ENCODE measurements at places on chromosomes 1 and 21.

DNA sequence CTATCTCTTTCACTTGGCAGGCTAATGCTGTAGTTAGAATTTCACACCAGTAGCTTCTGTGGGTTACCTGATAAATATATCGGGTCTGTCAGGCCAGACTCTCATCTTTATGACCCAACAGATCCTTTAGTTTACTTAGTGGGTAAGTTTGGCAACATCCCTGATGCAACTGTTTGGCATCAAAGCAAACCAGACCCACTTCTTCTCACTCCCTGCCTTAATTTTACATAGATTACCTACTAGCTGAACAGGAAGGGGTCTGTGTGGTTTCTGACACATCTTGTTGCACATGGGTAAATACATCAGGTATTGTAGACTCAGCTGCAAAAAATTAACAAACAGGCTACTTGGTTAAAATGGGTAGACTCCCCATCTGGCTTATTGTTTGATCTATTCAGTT is 3.2 kb upstream of the GUK1 start:
- DNase-seq, result no peak

- no peak for DNase-seq
These were observed 2.6 kb downstream of the TAS1R3 start for GRCh38 chr1:1333551-1334241.

DNA sequence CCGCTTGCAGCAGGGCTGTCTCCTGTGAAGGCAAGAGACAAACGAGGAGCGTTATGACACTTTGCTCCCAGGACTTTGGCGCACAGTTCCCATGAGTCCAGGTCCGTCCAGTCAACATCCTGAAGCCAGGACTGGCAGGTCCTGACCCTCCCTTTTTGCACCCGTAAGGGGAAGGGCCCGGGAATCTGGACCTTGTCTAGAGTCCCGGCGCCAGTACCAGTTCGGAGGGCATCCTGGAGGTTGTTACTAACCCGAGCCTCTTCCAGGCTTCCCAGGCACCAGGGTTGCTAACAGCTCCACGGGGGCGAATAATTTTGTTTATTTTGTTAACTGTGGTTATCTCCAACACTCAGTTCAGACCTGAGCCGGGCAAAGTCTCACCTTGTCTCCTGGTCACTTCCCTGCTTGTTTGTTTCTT is 682 bp upstream of the RWDD3 start:
- no peak for DNase-seq

DNA sequence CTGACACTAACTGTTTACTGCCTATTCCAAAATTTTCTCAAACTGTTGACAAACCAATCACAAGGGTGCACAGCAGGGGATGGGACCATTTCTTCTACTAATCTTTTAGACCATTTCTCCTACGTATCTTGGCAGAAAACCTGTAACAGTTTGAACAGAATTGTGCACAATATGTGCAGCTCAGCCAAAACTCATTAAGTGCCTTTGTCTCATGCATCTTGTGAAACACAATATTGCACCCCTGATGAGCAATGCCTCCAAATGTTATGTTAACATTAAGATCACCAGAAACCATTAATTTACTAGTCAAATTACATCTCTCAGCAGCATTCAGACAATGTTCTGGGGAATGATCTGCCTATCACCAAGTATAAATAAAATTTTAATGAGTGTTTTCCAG is 247.5 kb downstream of the NRIP1 start:
- DNase-seq, result no peak

GRCh38 chr1:225700164-225700821 is 47.4 kb upstream of the ENAH start:
- peak; percentile 100 for DNase-seq

DNA sequence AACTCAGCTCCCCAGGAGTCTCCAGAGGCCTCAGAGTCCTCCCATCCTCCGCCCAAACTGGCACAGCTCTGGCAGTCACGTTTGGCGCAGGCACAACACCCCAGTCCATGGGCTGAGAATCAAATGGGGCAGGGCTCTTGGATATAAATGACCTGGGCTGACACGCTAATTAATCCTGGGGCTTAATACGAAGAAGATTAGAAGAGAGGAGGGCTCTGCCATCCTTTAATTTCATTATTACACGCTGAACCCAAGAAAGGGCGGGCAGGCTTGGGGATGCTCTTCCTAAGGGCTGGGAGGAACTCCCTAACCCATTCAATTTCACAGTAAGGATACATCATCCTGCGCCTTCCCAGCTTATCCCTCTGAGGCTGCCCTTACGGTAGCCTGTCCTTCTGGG is 2.4 kb downstream of the GRIK3 start:
- DNase-seq, result no peak

- no peak for DNase-seq
These were observed 30.5 kb upstream of the ACOT11 start for GRCh38 chr1:54517496-54517895.

GRCh38 chr21:25625036-25625435 is 14.0 kb upstream of the JAM2 start:
- no peak for DNase-seq

DNA sequence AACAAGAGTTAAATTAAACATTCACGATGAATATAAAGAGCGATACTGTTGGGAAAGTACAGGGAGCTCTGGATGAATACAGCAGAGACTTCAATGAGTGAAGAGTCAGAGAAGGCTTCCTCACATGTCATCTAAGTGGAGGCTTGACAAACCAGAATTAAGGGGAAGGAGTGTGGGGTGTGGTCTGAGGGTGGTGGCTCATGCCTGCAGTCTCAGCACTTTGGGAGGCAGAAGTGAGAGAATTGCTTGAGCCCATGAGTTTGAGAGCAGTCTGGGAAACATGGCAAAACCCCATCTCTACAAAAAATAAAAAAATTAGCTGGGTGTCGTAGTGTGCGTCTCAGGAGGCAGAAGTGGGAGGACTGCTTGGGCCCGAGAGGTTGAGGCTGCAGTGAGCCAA is 8.7 kb downstream of the SDHB start:
- no peak for DNase-seq

GRCh38 chr1:18536915-18537314 is 56.2 kb downstream of the KLHDC7A start:
- DNase-seq, result no peak

DNA sequence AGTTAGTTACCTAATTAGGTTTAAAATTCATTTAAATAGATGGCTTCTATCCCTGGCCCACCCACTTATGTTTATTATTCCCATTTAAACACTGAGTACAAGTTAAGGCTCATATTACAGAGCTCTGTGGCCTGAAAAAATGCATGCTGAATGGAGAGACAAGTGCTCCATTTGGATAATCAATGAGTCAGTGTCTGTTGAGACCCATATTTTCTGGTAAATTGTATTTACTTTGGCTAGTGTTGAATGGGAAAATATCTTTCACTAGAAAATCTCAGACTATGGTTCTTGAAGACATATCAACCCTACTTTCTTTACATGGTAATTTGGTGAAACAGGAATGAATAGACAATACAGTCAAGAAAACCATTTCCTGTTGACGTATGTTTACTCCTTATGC is 356.0 kb downstream of the S1PR1 start:
- no peak for DNase-seq

GRCh38 chr1:46535063-46535462 is 16.4 kb downstream of the KNCN start:
- DNase-seq, result peak; percentile 23

DNA sequence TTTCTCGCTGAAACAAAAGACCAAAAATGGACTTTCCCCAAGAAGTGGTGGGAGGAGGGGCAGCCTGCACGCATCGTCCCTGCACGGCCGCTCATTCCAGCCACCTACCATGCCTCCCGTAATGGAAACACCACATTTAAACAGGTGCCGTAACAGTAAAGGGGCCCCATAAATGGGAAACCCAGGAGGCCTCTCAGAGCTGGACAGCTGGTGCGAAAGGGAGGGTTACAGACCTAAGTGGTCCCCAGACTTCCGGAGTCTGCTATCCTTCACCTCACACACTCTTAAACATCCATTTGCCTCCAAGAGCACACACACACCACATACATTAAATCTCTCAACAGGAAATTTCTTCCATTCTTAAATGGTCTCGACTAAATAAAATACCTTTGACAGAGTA is 120.7 kb upstream of the SOD1 start:
- no peak for DNase-seq

DNA sequence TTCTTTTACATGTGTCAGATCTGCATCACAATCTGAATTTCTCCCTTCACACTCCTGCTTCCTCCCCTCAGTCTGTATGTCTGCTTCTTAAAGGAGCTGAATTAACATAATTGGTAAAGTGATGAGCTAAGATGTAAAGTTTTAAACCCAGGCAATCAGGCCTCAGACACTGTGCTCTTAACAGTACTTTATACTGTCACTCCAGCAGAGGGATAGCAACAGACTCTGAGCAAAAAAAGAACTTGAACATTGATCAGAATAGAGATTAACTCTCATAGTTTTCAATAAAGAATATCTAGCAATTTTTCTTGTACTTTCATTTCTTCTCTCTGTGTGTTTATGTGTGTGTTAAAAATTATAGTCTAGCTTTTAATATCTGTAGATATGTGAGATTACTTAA is 110.3 kb downstream of the DUSP10 start:
- no peak for DNase-seq

- no peak for DNase-seq
These were observed 222.7 kb upstream of the PLD5 start for GRCh38 chr1:242747233-242747632.

GRCh38 chr1:25110485-25110884 is 121.8 kb downstream of the SYF2 start:
- no peak for DNase-seq

DNA sequence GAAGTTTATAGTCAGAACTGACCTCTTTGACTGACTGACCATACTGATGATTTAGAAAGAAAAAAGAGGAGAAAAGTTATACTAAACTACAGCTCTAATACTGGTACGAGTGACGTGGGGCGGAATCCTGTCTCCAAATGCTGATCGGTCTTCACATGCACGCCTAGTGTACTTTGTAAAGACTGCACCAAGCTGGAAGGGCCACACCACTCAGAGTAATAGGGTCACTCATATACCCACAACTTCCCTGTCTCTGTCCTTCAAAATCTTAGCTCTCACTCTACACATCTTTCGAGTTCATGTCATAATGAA is 19.4 kb upstream of the GUCA2A start:
- no peak for DNase-seq

- no peak for DNase-seq
These were observed 319.0 kb upstream of the SNX7 start for GRCh38 chr1:98342566-98342965.
